Stimulated activated CD8-positive, alpha-beta memory T cell treated with anti-CD3 and anti-CD28 coated beads, Interleukin-7, amount 100 ng/mL, for 24 hours (primary cell): ENCODE measurements at places on chromosomes 4 and X.
A peak's percentile ranks its signal among the peaks of the same experiment; 100 is the strongest.

GRCh38 chr4:48499551-48500066 is 9.6 kb downstream of the ZAR1 start:
- no peak for DNase-seq

- no peak for DNase-seq
Measured at GRCh38 chr4:110653321-110654253, 30.7 kb upstream of the PITX2 start.

GRCh38 chr4:111113591-111113990 is 490.7 kb upstream of the PITX2 start:
- no peak for DNase-seq

- no peak for DNase-seq
Measured at GRCh38 chr4:176534566-176534965, 214.8 kb downstream of the SPCS3 start.

DNA sequence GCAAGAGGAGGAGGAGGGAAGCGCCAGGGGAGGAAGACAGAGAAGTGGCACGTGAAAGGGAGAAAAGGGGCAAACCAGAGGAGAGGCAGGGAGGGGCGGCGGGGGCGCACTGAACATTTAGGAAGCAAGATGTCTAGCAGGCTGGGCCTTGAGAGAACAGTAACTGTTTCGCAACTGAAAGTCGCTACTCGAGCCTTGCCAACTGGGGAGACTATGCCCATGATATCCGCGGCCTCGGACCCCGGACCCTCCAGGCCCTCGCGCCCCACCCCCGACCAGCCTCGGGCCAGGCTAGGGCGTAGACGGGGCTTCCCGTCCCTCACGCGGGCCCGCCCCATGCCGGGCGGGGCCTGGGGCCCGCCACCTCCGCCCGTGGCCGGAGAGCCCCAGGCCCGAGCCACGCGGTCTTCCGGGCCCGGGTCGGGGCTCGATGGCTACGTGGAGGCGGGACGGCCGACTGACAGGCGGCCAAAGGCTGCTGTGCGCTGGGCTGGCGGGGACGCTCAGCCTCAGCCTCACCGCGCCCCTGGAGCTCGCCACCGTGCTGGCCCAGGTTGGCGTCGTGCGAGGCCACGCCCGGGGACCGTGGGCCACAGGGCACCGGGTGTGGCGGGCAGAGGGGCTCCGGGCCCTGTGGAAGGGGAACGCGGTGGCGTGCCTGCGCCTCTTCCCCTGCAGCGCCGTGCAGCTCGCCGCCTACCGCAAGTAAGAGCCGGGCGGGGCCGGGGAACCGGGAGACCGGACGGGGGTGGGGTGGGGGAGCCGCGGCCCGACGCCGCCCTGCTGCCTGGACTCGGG is at the start of gene SLC25A43:
TSS of gene SLC25A43 (plus strand) at position 363 of the 798 bp plus-strand sequence. CDS start at position 431, 68 bp downstream.
- no peak for DNase-seq

GRCh38 chr4:57098415-57098814 is 11.8 kb downstream of the IGFBP7 start:
- DNase-seq = no peak

DNA sequence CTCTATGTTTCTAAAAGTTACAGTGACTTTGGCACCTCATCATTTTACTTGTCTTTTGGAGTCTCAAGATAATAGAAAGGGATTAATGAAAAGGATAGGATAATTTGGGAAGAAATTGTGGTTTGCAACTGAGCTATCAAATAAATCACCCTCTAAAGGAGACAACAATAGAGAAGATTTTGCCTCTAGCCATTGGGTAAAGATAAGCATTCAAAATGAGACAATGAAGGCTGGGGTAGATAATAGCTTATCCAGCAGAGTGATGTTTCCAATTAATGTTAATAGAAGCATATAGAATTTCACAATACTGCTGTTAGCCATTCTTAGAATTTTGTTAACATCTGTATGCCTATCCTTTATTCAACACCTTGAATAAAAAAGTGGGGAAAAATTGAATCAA is 1177.6 kb downstream of the ADGRL3 start:
- no peak for DNase-seq

DNA sequence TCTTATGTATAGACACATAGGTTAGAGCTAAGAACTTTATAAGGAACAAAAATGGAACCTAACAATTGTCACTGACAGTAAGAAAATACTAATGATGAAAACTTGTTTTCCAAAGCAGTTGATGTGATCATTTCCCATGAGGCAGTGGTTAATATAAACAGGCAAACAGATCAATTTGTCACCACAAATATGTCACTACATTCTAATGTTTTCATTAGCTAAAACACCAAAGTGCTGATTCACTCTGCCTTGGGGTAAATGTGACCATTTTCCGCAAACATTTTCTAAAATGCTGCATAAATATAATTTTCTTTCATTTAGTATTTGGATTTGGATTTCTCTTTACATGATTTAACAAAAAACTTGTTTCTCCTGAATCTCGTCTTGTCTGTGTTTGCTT is 408.9 kb upstream of the CTSO start:
- DNase-seq = no peak

GRCh38 chrX:40371376-40371775 is 209.4 kb upstream of the ATP6AP2 start:
- DNase-seq = no peak

DNA sequence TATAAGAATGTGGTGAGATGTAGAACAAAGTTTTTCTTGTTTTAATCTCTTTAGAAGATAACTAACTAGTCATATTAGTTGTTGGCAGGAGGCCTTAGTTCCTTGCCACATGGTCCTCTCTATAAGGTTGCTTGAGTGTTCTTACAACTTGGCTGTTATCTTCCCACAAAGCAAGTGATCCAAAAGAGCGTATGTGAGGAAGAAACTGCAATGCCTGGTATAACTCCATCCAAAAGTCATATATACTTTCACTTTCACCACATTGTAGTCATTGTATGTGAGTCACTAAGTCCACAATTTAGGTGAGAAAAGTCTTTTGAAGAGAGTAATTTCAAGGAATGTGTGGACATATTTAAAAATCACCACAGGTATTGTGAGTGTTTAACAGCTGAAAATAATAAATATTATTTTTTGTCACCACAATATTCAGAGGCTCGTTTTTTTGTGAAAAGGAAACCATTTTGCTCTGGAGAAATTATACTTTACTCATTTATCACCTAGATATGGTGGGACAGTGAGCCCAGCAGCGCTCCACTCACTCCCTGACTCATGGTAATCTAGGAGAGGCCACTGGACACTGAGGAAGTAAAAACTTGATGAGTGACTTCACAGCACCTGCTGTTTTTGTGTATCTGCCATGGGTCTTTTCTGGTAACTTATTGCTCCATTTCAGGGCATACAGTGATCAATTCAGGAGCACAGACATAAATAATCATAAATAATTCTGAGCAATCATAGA is 369.4 kb upstream of the NDST3 start:
- DNase-seq = no peak

DNA sequence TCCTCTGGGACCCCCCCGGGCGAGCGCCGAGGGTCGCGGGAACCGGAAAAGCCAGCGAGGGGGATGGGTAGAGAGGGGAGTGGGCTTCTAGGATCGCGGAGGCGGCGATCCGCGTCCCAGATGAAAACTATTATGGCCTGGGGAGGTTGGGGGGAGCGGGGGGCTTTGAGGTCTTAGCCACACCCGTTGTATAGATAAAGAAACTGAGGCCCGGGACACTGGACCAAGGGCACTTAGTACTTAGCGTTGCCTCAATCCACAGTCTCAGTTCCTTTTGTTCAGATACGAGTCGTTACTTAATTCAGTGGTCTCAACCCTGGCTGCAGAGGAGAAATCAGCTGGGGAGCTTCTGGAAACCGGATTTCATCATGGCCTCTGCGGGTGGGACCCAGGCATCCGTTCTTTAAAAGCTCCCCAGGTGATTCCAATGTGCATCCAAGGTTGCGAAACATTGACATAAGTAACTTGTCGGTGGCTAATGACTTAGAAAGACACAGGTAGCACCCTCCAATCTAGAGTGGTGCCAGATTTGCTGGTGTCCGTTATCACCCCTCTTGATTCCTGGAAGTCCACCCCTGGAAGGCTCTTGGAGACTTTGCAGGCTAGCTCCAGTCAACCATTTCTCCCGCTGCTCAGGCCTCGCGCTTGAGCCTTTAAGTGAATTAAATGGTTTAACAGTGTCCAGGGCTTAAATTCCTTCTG is 90.7 kb downstream of the GEMIN8 start:
- no peak for DNase-seq

- DNase-seq = no peak
Measured at GRCh38 chr4:118589471-118590055, 95.6 kb upstream of the METTL14 start.

DNA sequence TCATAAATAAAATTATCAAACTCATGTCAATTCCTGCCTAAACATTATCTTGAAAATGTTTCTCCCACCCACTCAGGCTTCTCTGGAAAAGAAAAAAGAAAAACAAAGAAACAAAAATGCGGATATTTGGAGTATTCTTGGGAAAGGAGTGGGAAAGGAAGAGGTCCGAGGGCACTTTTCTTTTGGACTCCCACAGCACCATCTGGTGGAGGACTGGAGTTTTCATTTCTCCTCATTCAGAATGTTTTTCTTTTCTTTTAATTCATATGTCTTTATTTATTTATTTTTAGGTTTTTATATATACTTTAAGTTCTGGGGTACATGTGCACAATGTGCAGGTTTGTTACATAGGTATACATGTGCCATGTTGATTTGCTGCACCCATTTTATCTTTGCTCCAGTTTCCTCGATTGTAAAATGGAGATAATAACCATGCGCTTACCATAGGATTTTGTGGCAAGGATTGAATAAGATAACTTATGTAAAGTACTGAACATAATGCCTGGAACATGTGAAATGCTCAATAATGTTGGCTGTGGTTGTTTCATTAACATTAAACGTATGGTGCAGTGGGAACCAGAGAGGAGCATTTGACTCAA is 8.0 kb upstream of the KCNE5 start:
- no peak for DNase-seq

- DNase-seq = no peak
Measured at GRCh38 chrX:98480606-98481005, 1596.9 kb downstream of the RPA4 start.

GRCh38 chr4:147060151-147060931 is 114.7 kb upstream of the TTC29 start:
- no peak for DNase-seq

- no peak for DNase-seq
Measured at GRCh38 chr4:41819621-41820020, 71.1 kb upstream of the PHOX2B start.

GRCh38 chr4:105462576-105462975 is 11.3 kb downstream of the PPA2 start:
- DNase-seq = no peak

DNA sequence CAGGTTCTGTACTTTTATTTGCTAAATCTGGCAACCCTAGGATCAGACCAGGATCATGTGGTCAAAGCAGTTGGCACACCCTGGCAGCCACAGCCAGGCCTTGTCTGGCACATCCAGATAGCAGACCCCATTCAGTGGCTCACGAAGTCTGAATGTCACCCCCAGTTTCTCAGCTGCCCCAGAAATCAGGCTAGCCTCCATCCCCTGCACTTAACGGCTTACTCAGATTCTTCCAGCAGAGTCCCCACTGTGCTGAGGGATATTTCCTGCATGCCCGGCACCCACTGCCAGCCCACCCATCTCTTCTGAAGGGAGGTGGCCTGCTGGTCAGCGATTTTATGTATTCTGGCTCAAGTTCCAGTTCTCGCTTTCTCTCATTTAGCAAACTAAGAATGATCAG is 4.7 kb upstream of the AWAT2 start:
- no peak for DNase-seq

DNA sequence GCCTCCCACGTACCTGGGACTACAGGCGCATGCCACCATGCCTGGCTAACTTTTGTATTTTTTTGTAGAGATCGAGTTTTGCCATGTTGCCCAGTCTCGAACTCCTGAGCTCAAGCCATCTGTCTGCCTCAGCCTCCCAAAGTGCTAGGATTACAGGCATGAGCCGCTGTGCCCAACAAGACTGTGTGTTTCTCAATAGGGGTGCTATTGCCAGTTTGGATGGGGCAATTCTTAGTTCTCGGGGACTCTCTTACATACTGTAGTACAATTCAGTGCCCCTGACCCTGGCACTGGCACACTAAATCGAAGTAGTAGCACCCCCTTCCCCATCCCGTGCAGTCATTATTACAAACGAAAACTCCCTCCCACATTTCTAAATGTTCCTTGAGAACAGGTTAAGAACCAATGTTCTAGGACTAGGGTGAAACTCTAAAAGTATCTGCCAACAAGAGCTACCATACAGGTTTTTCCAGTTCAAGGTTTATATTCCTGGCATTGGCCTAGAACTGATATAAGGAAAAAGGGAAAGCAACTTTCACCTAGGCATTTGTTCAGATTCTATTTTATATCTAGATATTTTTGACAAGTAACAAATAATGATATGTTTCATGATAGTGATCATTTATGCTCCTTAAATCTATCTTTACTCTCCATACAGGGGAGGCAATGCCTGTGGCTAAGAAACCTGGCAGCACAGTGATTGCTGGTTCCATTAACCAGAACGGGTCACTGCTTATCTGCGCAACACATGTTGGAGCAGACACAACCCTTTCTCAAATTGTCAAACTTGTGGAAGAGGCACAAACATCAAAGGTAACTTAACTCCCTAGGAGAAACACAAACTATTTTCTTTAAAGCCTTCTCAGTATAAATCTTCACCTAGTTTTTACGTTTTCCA is 50.4 kb upstream of the PGAM4 start:
- DNase-seq = no peak

DNA sequence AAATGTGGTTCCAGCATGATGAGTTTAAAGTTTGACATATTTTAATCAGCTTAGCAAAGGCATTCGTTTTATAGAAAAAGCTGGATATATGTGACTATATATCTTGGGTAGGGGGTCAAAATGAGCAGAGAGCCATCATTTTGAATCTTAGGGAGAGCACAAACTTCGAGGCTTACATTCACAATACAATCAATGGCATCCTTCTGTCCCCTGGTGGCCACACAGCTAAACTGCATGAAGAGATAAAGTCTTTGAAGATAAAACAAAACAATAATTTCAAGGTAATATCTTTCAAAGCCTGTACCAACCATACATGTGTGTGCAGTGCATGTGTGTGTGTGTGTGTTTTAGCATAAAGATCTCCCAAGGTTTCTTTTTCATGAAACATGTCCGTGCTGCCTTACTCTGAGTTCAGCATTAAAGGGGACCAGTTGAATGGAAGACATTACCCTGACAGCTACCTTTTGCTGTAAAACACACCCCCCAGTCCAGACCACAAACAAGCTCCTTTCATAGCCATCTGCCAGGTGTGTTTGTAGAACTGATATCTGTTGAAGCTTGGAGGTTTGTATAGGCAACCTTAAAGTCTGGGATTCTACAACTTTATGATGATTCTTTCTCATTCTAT is 22.0 kb downstream of the DYNLT3 start:
- peak; percentile 4 for DNase-seq

DNA sequence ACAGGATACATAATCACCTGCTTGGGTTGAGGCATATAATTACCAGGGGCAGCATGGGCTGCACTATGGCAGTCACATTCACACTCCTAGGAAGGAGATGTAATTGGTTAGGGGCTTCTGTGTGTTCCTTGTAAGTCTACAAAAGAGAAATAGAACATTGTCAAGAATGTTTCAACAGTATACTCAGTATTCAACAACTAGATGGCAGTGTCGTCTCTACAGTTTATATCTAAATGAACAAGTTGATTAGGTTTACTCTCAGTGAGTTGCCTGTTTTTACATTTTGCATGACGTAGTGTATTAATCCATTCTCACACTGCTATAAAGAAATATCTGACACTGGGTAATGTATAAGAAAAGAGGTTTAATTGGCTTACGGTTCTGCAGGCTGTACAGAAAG is 50.5 kb upstream of the RAB33B start:
- no peak for DNase-seq
